ENCODE measurements at places on chromosomes 13 and 19.

- DNase-seq: no peak
Observed at GRCh38 chr13:74346960-74347359, 212.8 kb upstream of the KLF12 start.

GRCh38 chr13:48393698-48394085, 19.2 kb downstream of the LPAR6 start:
- peak; percentile 35 for DNase-seq

DNA sequence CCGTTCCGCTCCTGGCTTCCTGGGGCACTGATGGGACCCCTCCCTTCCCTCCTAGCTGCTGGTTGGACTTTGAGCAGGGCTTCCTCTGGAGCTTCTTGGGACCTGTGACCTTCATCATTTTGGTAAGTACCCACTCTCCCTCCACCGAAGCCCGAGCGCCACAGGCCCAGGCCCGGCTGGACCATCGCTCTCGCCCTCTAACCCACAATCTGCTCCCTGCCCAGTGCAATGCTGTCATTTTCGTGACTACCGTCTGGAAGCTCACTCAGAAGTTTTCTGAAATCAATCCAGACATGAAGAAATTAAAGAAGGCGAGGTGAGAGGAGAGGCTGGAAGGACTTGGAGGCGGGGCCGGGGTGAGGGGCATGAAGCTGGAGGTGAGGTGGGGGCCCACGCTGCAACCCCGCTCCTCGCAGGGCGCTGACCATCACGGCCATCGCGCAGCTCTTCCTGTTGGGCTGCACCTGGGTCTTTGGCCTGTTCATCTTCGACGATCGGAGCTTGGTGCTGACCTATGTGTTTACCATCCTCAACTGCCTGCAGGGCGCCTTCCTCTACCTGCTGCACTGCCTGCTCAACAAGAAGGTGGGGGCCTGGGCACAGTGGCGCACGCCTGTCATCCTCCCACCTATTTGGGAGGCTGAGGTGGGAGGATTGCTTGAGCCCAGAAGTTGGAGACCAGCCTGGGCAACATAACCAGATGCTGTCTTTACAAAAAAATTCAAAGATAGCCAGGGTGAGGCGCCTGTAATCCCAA, 12.3 kb downstream of the DDX39A start:
- no peak for DNase-seq

- no peak for DNase-seq
Observed at GRCh38 chr19:39136225-39136940, 10.8 kb downstream of the PAK4 start.

DNA sequence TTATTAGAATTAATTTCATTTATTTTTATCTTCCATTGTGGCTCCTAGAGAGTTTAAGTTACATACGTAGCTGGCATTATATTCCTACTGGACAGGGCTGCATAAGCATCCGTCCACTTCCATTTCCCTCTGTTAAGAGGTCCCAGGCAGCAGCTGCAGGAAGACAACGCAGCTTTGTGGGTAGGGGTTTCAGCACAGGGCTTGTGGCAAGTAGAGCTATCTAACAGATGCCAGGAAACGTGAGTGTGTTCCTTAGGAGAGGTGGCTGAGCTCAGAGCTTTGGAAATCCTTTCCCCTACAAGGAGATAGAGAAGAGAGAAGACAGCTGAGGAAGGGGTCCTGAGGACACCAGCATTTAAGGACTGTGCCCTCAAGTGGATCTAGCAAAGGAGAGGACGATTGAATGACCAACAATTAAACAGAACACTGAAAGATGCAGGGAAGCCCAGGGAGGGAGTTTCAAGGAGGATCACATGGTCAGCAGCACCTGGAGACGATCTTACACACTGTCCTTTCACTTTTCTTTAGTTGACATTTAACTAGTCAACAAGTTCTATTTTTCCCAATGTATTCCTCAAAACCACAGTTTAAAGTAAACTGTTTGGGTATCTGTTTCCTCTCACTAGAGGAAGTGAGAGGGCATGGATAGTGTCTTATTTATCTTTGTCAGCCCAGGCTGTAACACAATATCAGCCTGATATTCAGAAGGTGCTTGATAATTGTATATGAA, 2.3 kb upstream of the N4BP2L1 start:
- DNase-seq: peak; percentile 67

- no peak for DNase-seq
Observed at GRCh38 chr19:29581398-29581797, 24.7 kb upstream of the POP4 start.

GRCh38 chr19:38695832-38696728, 48.2 kb downstream of the CAPN12 start:
- no peak for DNase-seq

GRCh38 chr19:6533746-6534418, 3.1 kb downstream of the TNFSF9 start:
- DNase-seq: no peak

GRCh38 chr13:25463496-25463895, 91.7 kb downstream of the ATP8A2 start:
- DNase-seq: no peak

DNA sequence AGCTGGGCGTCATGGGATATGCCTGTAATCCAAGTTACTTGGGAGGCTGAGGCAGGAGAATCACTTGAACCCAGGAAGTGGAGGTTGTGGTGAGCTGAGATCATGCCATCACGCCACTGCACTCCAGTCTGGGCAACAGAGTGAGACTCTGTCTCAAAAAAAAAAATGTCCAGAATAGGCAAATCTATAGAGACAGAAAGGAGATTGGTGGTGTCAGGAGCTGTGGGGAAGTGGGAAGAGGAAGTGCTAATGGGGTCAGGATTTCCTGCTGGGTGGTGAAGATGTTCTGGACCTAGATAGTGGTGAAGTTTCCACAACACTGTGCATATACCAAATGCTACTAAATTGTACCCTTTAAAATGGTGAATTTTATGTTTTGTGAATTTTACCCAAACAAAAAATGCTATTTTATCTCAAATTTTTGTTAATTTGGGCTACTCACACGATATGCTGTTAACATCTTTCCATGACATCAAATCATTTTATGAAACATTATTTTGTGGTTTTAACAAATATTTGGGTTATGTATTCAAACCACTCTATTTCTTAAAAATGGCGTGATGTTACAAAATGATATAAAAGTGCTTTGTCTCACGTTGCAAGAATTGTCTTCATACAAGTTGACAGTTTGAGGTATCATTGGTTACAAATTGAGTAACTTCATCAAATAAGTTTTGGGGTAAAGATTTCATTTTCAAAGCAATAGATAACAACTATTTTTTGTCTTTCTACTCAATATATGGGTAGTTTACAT, 7.4 kb upstream of the CYP4F3 start:
- no peak for DNase-seq

DNA sequence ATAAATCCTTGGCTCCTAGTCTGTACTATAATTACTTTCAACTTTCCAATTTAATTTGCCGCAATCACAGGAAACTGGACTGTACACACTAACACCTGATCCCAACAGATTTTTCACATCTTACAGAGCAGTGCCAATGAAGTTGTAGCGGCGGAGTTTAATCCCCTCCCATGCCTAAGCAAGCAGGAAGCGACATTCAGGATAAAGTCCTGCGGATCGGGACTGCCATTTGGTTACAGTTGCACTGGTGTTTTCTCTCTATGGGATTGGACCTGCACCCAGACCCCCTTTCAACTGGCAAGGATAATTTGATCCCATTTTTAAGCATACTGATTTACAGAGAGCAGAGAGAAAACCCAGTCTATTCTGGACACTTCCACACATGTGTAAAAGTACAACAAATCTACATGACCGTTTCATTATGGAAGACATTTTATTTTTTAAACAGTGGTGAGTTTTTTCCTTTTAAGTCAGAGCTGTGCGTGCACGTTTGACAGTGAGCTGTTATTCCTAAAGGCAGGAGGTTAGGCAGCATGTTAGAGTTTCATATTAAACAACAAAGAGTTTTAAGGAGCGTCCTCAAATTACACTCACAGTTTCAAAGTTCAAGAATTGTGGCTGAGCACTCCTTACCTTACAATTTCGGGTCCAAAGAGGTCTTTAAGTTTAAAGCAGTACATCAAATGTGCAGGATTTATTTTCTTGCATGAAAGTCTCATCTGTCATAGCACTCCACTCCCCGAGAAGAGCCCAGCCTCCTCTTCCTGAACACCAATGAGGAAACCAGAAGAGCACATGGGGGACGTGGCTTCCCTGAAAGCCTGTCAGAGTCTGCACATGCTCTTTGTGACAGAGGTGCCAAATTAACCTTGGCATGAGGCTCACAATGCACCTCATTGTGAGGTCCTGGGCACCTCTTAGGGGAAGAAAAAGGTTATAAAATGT, 141.6 kb upstream of the RFC3 start:
- DNase-seq: peak; percentile 22

- no peak for DNase-seq
Observed at GRCh38 chr19:16066611-16067104, 9.6 kb upstream of the TPM4 start.

DNA sequence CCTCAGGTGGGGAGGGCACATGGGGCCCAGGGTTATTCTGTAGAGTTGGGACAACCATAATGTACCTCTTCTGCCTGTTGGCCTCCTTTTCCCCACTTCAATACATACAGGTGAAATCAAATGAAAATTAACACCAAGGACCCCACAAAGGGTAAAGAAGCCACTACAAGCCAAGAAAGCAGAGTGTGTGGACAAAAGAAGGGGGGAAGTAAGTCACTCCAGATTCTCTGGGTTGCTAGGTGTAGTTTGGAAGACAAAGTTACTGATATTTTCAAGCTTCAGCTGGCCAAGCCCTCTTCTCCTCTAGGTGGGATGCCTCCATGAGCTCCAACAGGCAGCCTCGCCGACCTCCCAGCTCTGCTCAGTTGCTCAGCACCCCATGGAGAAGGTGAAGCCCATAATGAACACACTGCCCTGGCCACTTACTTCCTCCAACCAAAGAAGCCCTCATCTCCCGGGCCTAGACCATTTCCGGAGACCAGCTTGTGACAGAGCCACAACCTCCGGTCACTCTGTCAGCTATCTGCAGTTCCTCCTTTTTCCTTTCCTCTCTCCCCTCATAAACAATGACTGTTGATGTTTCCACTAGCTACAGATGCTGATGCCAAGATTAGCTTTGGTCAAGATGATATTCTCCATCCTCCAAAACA, 66.8 kb upstream of the MED4 start:
- no peak for DNase-seq

Measured in mesenchymal stem cell (in vitro differentiated cells and primary cell).